Psoas muscle (tissue), 8 donors: ENCODE measurements at places on chromosomes 7 and 10.

- no peak for DNase-seq
Observed at GRCh38 chr7:151001546-151001945, 10.7 kb downstream of the NOS3 start.

DNA sequence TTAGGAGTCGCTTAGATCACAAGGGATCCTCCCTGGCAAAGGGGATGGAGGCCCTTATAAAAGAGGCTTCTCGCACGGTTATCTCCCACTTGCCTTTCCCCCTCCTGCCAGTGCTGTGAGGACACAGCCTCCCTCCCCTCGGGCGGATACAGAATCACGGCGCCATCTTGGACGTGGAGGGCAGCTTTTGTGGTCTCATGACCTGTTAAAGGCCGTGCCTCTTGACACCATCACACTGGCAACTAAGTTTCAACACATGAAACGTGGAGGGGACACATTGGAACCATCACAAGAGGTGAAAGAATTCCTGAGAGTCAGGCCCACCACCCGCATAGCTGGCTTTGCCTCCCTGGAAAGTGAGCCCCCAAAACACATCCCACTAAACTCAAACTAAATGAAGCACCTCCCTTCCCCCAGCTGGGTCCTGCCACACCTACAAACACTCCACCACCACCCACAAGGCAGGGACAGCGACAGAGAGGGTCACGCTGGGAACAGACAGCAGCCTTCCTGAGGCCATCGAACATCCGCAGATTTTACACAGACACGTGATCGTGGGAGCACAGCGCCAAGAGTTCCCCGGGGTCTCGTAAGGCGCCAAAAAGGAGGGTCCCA lies 110.6 kb downstream of the TCERG1L start:
- no peak for DNase-seq

GRCh38 chr10:132058111-132058745 lies 7.5 kb upstream of the JAKMIP3 start:
- DNase-seq, result no peak

GRCh38 chr10:98154076-98154475 lies 19.6 kb downstream of the R3HCC1L start:
- no peak for DNase-seq

DNA sequence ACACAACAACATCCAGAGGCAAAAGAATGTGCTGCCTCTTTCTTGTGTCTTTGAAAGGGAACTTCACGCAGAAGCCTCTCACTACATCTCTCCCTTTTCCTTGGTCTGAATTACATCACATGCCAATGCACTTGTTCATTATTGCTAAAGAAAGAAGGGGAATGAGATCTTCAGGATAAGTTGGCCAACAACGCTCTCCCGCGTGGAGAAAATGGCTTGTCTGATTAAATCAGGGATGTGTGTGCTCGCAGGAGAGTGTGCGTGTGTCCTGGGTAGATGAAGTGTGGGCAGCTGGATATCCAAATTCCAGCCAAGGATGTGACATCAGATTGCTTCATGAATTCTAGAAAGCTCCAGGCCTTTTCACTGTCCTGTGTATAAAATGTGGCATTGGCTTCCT lies 541.6 kb upstream of the FZD8 start:
- no peak for DNase-seq

DNA sequence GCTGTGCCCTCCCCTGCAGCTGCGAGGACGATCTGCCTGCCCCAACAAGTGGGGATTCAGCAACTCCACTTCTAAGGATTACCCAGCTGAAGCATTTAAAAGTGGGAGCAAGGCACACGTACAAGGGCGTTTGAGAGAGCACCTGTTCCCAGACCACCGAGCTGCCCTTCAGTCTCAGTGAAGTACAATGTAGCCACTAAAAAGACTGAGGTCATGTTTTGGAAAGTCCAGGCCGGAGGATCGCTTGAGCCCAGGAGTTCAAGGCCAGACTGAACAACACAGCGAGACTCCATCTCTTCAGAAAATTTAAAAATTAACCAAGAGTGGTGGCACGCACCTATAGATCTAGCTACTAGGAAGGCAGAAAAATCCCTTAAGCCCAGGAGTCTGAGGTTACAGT lies 14.7 kb downstream of the NOS3 start:
- DNase-seq, result no peak

- no peak for DNase-seq
Observed at GRCh38 chr10:37269554-37270256, 144.3 kb downstream of the ANKRD30A start.

- no peak for DNase-seq
Observed at GRCh38 chr7:80087051-80087770, 47.4 kb upstream of the GNAI1 start.

GRCh38 chr10:78844960-78845607 lies 223.7 kb upstream of the ZMIZ1 start:
- no peak for DNase-seq

- DNase-seq, result no peak
Observed at GRCh38 chr7:17134786-17135185, 163.7 kb upstream of the AHR start.

GRCh38 chr10:69479240-69480067 lies 28.2 kb downstream of the TSPAN15 start:
- DNase-seq, result peak; percentile 76

- no peak for DNase-seq
Observed at GRCh38 chr7:81669476-81670105, 100.3 kb downstream of the HGF start.

GRCh38 chr7:138835087-138835486 lies 37.1 kb upstream of the ATP6V0A4 start:
- DNase-seq, result no peak

DNA sequence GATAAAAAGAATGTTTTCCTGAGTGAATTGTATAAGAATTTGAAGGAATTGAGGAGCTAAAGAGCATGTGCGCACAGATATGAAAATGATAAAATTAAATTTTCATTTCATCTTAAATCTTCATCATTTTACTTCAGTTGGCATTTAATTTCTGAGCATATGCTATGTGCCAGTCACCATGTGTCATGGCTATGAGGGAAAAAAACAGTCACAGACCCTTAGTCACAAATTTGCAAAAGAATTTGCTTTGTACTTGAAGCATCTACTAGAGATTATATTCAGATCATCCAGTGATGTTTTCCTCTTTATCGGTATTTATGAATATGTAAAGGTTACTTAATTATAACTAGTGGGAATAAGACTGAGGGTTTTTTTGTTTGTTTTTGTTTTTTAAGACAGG lies 29.8 kb downstream of the VCL start:
- DNase-seq, result no peak

GRCh38 chr7:101833799-101834198 lies 16.4 kb downstream of the CUX1 start:
- no peak for DNase-seq

- no peak for DNase-seq
Observed at GRCh38 chr10:131947631-131948347, 33.9 kb downstream of the BNIP3 start.

GRCh38 chr10:125002047-125002422 lies 60.1 kb downstream of the ZRANB1 start:
- DNase-seq, result no peak

DNA sequence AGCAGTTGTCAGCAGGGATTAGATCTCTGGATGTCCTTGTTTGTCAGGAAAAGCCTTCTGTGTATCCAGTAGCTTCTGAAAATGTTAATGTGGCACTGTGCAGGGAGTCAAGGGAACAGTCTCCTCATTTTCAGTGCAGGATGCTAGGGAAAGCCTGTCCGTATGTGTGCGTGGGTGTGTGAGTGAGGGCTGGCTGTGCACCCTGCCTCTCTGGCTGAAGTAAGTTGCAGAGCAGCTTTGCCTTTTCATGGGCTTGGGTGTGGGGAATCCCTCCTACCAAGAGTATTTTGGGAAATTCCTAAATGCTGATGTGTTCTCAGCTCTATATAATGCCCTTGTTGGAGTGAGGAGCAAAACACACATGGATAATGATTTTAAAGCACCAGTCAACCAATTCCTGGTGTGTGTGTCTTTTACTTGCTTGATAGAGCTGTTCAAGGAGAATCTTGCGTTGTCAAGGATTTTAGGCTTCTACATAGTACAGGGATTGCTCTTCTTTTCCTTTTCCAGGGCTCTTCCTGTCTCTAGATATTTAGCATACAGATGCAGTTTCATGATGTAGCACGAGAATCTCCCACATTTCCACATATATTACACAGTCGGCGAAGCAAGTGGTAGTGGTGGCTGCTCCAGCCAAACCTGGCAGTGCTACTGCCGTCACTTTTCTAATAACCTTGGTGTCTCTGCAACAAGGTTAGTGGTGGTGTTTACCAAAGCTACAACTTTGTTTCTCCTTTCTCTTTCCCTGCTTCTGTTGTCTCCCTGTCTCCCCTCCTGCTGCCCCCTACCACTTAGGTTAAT lies 92.8 kb downstream of the MCU start:
- peak; percentile 62 for DNase-seq

DNA sequence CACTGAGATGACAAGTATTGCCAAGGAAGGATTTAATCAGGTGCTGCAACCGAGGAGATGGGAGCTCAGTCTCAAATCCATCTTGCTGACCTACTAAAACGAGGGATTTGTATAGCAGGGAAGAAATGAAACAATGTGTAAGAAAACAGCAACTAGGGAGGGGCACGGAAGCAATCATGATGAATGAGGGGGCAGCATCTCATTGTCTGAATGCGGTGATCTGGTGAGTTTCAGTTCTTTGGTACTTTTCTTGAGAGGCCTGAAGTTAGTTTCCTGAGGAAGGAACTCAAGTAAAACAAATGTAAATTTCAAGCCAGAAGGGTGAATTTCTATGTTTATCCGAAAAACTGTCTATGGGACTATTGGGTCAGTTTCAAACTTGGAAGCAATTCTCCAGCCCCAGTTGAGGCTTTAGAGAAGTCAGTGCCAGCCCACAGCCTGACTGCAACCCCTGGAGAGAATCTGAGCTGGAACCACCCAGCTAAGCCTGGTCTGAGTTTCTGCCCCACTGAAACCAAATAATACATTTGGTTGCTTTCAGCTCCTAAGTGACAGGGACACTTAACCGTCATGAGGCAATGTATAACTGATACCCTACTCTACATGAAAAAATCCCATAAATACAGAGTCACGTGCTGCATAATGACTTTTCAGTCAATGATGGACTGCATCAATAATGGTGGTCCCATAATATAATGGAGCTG lies 45.8 kb upstream of the TNS3 start:
- no peak for DNase-seq

DNA sequence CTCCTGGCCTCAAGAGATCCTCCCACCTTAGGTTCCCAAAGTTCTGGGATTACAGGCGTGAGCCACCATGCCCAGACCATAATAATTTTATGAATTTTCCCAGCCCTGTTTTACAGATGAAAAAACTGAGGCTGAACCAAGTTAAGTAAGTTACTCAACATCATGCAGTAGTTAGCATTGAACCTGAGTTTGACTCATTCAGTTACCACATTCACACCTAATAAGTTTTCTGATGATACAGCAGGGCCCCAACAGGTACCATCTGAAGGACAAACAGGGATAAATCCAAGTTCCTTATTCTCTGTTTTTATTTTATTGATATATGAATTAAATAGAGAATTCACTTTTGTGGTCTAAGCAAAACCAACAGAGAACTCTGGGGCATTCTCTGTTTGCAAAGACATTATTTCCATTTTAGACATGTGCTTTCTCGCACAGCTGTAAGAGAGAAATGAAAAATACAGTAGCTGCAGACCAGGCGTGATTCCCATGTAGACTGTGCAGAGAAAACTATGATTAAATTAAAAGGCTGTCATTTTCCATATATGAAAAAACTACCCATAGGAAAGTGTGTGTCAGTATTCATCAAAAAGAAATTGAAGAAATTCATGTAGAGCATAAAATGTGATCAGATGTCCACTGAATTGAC lies 26.6 kb downstream of the APBB1IP start:
- no peak for DNase-seq

- no peak for DNase-seq
Observed at GRCh38 chr10:1372212-1372611, 316.0 kb downstream of the WDR37 start.

- DNase-seq, result peak; percentile 17
Observed at GRCh38 chr10:132392811-132393694, 3.9 kb upstream of the PWWP2B start.

- no peak for DNase-seq
Observed at GRCh38 chr7:131826960-131827359, 270.5 kb upstream of the PODXL start.

GRCh38 chr10:80553436-80553835 lies 15.7 kb downstream of the SH2D4B start:
- no peak for DNase-seq

GRCh38 chr10:625333-625696 lies 64.2 kb downstream of the DIP2C start:
- peak; percentile 64 for DNase-seq

GRCh38 chr10:91742229-91742628 lies 56.0 kb upstream of the TNKS2 start:
- no peak for DNase-seq

GRCh38 chr10:84693006-84693405 lies 364.6 kb downstream of the CCSER2 start:
- DNase-seq, result no peak

- no peak for DNase-seq
Observed at GRCh38 chr10:120783867-120784266, 67.3 kb upstream of the WDR11 start.

- peak; percentile 33 for DNase-seq
Observed at GRCh38 chr10:70885931-70886903, 2.1 kb downstream of the PCBD1 start.

GRCh38 chr7:55120501-55121198 lies 101.8 kb downstream of the EGFR start:
- DNase-seq, result no peak

- no peak for DNase-seq
Observed at GRCh38 chr10:5620223-5620721, 46.1 kb downstream of the ASB13 start.

GRCh38 chr10:50937230-50937907 lies 51.9 kb upstream of the A1CF start:
- DNase-seq, result no peak

GRCh38 chr7:3559278-3559677 lies 258.2 kb downstream of the SDK1 start:
- no peak for DNase-seq

GRCh38 chr7:140898786-140899536 lies 25.8 kb downstream of the BRAF start:
- DNase-seq, result no peak

GRCh38 chr10:127344346-127344745 lies 148.0 kb upstream of the INSYN2A start:
- DNase-seq, result no peak

DNA sequence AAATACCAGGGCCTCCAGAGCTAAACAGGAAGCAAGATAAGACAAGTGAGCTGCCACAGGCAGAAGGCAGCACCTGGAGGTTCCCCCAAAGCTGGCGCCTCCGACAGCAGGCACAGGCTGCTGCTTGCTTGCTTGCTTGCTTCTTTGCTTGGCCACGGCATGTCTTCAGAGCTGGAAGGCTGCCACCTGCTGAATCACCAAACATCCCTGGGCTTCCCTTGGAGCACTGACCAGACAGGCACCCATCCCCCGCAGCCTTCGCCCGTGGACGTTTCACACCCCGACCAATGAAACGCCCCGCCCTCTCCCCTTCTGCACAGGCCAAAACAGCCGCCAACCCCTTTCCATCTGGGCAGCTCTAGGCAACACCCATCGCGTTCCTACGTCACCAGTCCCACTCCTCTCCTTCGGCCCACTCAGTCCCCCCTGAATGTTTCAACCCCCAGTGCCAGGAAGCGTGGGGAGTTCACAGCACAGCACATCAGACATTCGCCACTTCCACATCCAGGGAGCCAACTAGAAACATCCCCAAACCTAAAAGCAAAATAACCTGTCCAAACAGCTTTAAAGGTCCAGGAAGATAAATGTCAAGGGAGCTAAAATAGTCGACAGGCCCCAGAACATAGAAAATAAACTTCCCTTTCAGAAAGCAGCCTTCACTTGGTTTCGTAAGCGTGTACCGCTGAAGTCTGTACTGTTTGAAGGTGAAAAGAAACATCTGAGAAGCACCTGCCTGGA lies 1.6 kb downstream of the SGMS1 start:
- DNase-seq, result peak; percentile 98
